ENCODE measurements at places on chromosomes 12 and 14.
A peak's percentile ranks its signal among the peaks of the same experiment; 100 is the strongest.

DNA sequence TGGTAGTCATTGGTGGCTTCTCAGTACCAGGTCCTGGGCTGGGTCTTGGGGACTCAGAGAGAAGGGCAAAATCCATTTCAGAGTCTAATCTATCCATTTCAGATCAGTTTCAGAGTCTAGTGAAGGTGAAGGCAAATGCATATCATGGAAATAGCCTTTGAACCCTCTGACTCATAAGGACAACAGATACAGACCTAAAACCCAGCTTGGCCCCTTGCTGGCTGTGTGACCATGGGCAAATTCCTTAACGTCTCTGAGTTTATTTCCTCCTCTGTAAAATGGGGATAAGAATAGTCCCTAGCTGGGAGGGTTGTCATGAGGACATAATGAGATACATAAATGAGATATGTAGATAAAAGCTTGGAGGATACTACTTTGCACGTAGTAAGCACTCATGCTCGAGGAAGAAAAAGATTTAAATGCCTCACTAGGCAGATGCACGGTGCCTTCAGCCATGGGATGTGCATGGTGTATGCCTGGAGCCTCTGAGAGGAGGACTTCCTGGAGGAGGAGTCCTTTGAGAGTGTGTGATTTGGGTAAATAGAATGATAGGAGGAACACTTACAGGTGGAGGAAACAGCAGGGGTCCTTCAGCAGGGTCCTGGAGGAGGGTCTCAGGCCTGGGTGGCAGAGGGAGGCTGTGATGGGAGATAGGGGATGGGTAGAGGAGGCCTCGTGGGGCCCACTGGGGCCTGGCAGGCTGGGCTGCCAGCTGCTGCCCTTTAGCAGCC lies 8.0 kb downstream of the DTX1 start:
- DNase-seq: no peak

DNA sequence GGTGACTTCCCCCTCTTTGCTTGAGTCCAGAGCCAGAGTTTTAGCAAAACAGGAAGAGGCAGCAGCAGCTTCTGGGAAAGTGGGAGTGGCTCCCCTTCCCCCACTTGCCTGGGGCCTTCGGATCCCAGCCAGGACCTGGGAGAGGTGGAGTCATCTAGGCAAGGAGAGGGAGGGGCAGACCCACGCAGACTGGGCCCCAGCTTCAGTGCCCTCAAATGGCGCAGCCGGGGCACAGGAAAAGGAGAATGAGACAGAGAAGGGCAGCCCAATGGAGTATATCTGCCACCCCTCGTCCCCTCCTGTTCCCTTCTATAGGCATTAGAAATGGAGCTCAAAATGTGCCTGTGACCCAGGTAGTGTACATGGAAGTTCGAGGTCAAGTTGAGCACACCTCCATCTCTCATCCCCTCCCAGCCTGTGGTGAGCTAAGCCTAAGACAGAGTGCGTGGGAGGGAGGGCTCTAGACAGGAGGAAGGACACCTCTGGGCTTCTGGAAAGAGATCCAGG lies 9.3 kb upstream of the HDAC7 start:
- DNase-seq: peak; percentile 83

DNA sequence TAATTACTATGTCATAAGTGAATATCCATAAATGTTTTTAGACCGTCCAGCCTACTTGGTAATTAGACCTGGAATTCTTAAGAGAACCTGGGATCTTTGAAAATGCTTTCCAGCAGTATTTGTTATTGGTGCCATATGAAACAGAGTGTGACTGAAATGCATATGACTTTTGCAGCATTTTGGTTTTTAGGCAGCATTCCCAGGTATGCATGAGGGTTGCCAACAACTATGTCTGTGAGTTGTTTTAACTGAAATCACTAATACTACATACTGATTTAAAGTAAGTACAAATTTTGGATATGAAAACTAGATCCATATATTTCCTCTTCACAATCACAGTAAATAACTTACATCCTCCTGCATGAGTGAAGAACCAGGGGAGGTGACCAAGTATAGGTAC lies 437.7 kb upstream of the FAR2 start:
- no peak for DNase-seq

DNA sequence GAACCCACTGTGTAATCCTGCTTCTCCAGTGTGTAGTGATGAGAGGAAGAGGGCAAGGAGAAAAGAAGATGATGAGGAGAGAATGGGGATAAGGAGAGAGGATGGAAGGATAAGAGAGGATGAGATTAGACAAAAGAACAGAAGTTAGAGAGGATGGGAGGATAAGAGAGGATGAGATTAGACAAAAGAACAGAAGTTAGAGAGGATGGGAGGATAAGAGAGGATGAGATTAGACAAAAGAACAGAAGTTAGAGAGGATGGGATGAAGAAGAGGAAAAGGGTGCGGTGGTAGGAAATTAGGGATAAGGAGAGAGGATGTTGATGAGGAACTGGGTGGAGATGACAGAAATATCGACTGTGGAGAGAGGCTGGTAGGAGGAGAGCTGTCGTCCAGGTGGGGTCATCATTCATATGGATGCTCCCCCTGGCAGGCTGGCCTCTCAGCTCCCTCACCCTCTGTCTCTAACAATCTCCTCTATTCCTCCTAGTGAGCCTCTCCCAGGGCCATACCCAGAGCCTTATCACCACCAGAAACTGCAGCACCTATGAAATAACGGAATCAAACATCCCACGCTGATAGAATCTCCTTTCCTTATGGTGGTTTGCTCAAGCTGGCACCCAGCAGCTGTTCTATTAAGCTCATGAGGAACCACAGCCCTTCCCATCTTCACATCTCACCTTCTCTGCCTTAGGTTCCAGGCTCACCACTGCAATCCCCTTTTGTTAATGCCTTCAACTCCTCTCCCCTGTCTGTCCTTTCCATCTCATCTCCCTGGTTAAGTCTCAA lies 6.0 kb upstream of the CIROP start:
- DNase-seq: no peak

- peak; percentile 5 for DNase-seq
Measured at GRCh38 chr12:95605875-95606274, 54.6 kb upstream of the USP44 start.

GRCh38 chr14:83147006-83147405 lies 1613.4 kb upstream of the SEL1L start:
- DNase-seq: no peak

GRCh38 chr12:90938451-90938850 lies 16.5 kb downstream of the CCER1 start:
- no peak for DNase-seq

GRCh38 chr14:24780281-24780680 lies 146.3 kb upstream of the GZMB start:
- DNase-seq: no peak

DNA sequence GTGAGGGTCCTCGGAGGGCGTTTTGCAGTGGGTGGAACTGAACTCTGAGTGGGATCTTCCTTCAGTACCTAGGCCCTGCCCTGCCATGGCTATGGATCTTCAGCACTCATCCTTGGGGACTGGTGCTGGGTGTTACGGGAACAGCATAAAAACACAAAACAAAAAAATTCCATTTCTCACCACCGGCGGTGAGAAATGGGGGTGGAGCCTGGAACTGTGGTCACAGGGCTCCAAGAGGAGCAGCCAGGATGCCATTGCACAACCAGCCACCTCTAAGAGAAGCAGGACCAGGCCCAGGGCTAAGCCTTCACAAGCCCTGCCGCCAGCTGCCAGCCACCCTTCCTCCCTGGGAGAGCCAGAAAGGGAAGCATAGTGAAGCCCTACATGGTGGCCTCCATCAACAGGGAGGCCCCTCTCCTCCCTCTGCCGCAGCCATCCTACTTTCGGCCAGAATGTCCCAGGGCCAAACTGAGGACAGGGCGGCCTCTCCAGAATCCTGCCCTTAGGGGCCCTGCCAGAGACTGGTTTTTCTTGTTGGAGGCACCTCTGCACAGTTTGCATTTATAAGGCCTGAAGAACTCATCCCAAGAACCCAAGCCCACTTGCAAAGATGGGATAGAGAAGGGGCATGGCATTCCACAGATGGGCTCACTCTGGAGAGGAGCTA lies 76.5 kb downstream of the VCPKMT start:
- no peak for DNase-seq

DNA sequence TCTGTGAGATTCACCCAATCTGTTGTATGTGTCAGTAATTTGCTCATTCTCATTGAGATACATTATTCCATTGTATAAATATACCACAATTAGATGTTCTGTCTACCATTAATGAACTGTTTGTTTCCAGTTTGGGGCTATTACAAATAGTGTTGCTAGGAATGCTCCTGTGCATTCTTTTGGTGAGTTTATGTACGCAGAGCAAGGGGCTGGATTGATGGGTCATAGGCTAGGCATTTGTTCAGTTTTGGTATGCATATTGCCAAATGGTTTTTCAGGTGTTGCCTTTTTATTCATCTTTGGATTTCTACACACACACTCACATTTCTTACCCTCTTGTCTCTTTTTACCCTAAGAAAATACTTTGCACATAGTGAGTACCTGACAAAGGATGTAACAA lies 93.4 kb downstream of the GPATCH2L start:
- no peak for DNase-seq

Measured in T1000 (cell line).